ENCODE measurements at places on chromosomes 13 and 19.

DNA sequence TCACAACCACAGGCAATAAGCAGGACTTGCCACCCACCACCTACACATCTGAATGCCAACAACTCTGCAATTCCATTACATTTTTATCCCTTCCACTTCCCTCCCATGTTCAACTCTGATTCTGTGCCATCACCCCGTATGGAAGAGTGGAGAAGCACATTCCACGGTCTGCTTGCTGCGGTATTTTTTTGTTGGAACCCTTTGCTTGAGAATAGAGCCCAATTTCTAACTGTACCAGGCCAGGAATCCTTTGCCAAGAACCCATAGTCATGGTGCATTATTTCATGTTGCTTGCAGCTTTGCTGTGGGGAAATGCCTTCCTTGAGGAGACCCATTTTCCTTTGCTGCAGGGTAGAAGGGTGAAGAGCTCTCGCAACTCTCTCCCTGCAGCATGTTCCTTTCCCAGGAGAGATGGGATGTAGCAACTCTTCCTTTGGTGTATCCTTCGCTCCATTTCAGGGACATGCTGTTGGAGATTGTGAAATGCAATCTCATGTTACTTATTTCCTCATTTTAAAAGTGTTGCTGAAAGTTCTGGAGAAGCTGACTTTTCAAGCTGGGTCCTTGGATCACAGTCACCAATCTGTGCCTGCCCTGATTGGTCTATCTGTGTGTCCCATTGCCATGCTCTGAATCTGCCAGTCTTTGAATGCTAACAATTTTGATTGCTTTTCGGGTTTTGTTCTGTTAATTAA lies 69.8 kb upstream of the STARD13 start:
- H3K27me3 ChIP-seq, result no peaks in the 10 kb centered on the region
- no peaks in the 10 kb centered on the region for H3K4me1 ChIP-seq
- H3K36me3 ChIP-seq, result no peaks in the 10 kb centered on the region
- no peak overlapping the region for H3K27ac ChIP-seq

- no peaks in the 10 kb centered on the region for H3K27me3 ChIP-seq
- H3K4me1 ChIP-seq, result peaks cover 8% of the 10 kb centered on the region
- DNase-seq, result no peak
- H3K4me3 ChIP-seq, result no peak overlapping the region
- H3K27ac ChIP-seq, result no peak overlapping the region
Measured at GRCh38 chr13:44271915-44272341, 101.7 kb upstream of the SERP2 start.

- H3K36me3 ChIP-seq, result no peaks in the 10 kb centered on the region
- no peak overlapping the region for H3K4me3 ChIP-seq
- H3K4me1 ChIP-seq, result peaks cover 8% of the 10 kb centered on the region
- no peak for DNase-seq
Measured at GRCh38 chr13:23656637-23657371, 86.6 kb downstream of the TNFRSF19 start.

DNA sequence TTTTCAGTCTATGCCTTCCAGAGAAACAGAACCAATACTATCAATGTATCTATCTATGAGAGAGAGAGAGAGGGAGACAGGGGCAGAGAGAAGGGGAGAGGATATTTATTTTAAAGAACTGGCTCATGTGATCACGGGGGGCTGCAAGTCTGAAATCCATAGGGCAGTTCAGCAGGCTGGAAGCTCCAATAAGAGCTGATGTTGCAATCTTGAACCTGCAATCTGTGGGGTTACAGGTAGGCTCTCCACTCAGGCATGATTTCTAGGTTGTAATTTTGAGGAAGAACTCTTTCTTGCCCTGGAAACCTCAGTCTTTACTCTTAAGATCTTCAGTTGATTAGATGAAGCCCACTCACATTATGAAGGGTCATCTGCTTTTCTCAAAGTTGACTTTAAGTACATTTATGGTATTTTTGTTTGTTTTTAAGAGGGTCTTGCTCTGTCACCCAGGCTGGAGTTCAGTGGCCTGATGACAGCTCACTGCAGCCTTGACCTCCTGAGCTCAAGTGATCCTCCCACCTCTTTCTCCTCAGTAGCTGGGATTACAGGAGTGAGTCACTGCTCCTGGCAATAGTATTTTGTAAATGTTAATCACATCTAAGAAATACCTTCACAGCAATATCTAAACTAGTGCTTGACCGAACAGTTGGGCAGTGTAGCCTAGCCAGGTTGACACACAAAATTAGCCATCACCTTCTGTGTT lies 376.4 kb downstream of the FGF9 start:
- no peaks in the 10 kb centered on the region for H3K36me3 ChIP-seq
- H3K27me3 ChIP-seq, result no peaks in the 10 kb centered on the region
- H3K4me3 ChIP-seq, result no peak overlapping the region
- H3K4me1 ChIP-seq, result no peaks in the 10 kb centered on the region
- no peak for DNase-seq

- H3K4me1 ChIP-seq, result no peaks in the 10 kb centered on the region
- no peaks in the 10 kb centered on the region for H3K27me3 ChIP-seq
- no peak overlapping the region for H3K4me3 ChIP-seq
- no peaks in the 10 kb centered on the region for H3K36me3 ChIP-seq
Measured at GRCh38 chr19:4821265-4821664, 10.2 kb downstream of the TICAM1 start.

- H3K4me1 ChIP-seq, result peaks cover 4% of the 10 kb centered on the region
- H3K36me3 ChIP-seq, result no peaks in the 10 kb centered on the region
- peak; percentile 78 for DNase-seq
- H3K27ac ChIP-seq, result no peak overlapping the region
- no peak overlapping the region for H3K4me3 ChIP-seq
Measured at GRCh38 chr19:53195265-53195903, 2.2 kb upstream of the ZNF665 start.

GRCh38 chr19:5923356-5923755 lies 9.3 kb downstream of the CAPS start:
- no peaks in the 10 kb centered on the region for H3K27me3 ChIP-seq
- H3K4me1 ChIP-seq, result no peaks in the 10 kb centered on the region
- H3K4me3 ChIP-seq, result no peak overlapping the region
- DNase-seq, result no peak
- no peaks in the 10 kb centered on the region for H3K36me3 ChIP-seq
- no peak overlapping the region for H3K27ac ChIP-seq

GRCh38 chr19:7293762-7294557 lies at the start of gene INSR:
INSR (minus strand) TSS chr19:7294414; CDS start chr19:7293891, 523 bp downstream.
- H3K27ac ChIP-seq, result peak within 1 kb of the TSS; percentile 97
- peaks cover 6% of the 10 kb centered on the region for H3K4me1 ChIP-seq
- H3K27me3 ChIP-seq, result no peaks in the 10 kb centered on the region
- no peaks in the 10 kb centered on the region for H3K36me3 ChIP-seq

GRCh38 chr19:29872224-29872731 lies 60.5 kb downstream of the CCNE1 start:
- no peaks in the 10 kb centered on the region for H3K27me3 ChIP-seq
- H3K4me1 ChIP-seq, result peaks cover 2% of the 10 kb centered on the region
- DNase-seq, result no peak
- H3K27ac ChIP-seq, result no peak overlapping the region

- no peaks in the 10 kb centered on the region for H3K36me3 ChIP-seq
- H3K27ac ChIP-seq, result no peak overlapping the region
- no peaks in the 10 kb centered on the region for H3K4me1 ChIP-seq
- no peak overlapping the region for H3K4me3 ChIP-seq
Measured at GRCh38 chr19:30877661-30878113, 471.5 kb downstream of the TSHZ3 start.

GRCh38 chr13:64672751-64673150 lies 2557.4 kb downstream of the PCDH9 start:
- DNase-seq, result no peak
- H3K4me3 ChIP-seq, result no peak overlapping the region

DNA sequence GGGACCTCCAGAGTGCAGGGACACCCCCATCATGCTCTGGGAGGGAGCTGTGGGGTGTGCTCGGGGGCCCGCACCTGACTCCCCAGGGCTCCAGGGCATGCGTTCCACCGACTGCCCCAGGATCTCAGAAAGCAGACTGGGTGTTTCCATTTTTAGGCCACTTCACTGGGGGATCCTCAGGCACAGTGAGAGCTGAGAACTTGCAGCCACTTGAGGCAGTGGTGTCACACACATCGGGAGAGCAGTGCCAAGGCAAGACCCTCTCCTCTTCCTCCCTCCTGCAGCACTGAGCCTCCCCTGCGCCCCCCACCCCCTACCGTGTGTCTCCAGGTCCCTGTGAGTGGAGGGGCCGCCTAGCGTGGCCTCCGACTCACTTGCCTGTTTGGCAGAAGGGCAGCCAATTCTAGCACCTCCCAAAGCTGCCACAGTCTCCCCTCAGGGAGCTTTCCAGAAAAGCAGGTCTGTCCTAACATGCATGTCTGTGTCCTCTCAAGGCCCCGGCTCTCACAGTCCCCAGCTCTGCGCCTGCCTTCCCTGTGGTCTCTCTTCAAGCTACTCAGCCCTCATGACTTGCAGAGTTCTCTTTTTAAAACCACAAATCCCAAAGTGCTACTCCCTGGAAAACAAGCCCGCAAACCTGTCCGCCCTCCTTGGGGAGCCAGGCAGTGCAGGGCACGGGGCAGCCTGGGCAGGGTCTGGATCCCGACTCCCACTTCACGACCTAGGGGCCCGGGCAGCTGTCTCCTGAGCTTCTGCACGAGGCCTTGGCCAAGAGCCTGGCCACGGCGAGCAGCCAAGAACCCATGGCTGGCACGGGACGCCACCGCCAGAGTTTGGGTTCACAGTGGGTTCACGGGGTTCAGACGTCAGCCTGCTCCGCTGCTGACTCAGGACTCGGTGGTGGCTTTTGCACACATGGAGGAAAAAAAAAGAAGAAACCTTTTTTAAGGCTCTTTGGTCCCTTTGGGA lies 94.1 kb downstream of the STK24 start:
- no peaks in the 10 kb centered on the region for H3K27me3 ChIP-seq
- no peak overlapping the region for H3K27ac ChIP-seq
- no peaks in the 10 kb centered on the region for H3K36me3 ChIP-seq
- H3K4me1 ChIP-seq, result peaks cover 29% of the 10 kb centered on the region
- DNase-seq, result peak; percentile 68

DNA sequence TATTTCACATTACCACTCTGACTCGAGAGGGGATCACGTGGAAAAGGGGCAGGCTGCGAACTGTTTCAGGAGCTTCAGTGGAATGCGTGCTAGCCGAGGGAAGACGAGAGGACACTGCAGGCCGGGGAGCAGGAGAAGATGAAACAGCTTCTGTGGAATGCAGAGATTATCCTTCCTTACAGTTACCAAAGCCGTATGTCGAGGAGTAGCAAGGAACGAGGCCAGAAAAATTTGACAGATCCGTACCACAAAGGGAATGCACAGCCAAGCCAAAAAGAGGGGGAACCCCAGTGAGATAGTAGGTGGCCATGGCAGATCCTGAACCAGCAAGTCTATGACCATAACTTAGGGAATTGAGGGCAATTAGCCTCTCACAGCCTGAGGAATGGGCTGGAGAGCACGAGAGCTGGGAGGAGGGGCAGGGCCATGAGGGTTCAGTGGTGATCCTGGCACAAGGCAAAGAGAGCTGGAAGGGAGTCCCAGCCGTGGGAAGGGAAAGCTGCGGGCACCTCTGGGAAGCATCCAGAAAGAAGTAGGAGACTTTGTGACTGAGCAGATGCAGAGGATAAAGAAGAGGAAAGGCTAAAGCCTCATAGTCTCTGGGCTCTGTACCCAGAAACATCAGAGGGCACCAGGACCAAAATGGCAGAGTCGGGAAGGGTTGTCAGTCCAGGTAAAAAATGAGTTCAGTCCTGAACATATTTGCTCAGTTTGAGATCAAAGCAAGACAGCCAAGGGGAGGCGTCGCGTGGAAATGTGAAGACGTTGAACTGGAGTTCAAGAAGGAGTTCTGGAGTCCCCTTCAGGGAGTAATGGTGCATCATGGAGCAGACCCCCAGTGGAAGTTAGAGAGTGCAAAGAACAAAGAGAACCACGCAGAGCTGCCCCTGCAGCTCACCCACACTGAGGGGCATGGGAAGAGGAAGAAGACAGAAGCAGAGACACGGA lies 5.1 kb downstream of the COL4A1 start:
- no peaks in the 10 kb centered on the region for H3K27me3 ChIP-seq
- peaks cover 29% of the 10 kb centered on the region for H3K4me1 ChIP-seq
- peak; percentile 26 for DNase-seq

DNA sequence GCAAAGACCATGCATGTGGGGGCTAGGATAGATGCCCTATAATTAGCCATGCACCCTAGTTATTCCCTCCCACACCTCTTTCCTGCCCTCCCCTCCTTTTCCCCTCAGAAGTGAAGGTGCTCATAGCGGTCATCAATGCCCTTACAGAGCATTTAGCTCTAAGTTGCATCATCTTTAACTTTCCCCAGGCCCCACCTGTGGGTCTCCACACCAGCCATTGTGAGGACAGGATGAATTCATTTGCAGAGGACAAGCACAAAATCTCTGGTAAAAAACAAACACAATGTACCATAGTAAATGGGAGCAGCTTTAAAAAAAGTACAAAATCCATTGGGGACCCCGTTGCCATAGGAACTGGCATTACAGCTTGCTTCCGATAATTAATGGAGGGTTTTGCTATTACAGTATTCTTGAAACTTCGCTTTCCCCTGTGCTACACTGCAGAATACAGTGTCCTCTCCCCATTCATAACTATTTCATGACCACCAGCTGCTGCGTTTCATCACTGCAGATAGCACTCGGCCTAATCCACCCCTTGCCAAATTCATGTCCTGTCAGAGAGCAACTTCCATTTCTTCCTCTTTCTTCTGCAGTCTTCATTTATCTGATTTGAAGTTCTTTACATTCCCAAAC lies 110.5 kb downstream of the ZDHHC20 start:
- no peak overlapping the region for H3K27ac ChIP-seq
- no peaks in the 10 kb centered on the region for H3K36me3 ChIP-seq
- no peak for DNase-seq
- no peak overlapping the region for H3K4me3 ChIP-seq
- no peaks in the 10 kb centered on the region for H3K4me1 ChIP-seq

DNA sequence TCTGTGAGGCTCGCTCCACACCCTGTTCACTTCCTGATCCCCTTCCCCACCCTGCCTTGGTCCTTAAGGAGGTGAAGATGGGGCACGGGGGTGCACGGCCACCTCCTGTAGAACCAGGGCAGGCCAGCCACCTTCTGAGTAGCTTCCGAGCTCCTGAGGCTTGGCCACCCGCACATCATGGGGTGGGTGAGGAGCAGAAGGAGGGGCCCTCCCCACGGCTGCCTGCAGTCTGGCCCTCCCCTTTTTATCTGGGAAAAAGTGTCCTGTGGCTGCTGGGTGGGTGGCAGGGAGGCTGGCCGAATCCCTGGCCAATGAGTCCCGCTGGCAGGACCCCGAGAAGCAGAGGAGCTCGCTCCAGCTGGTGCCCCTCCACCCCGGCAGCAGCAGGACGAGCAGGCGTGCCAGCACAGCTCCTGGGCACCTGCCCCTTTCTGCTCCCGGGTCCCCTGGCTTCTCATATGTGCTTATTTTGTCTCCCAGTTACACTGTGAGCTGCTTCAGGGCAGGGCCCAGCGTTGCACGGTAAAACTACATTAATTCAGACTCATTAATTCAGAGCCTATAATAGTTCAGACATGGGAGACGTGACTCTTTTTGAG lies 135.0 kb downstream of the KDM4B start:
- H3K27me3 ChIP-seq, result no peaks in the 10 kb centered on the region
- H3K4me1 ChIP-seq, result no peaks in the 10 kb centered on the region
- no peaks in the 10 kb centered on the region for H3K36me3 ChIP-seq

GRCh38 chr19:17931532-17932191 lies 1.2 kb upstream of the CCDC124 start:
- peaks cover 2% of the 10 kb centered on the region for H3K4me1 ChIP-seq
- no peak overlapping the region for H3K4me3 ChIP-seq
- no peaks in the 10 kb centered on the region for H3K36me3 ChIP-seq
- DNase-seq, result no peak
